ENCODE measurements at places on chromosomes 11 and 22.
A peak's percentile ranks its signal among the peaks of the same experiment; 100 is the strongest.

DNA sequence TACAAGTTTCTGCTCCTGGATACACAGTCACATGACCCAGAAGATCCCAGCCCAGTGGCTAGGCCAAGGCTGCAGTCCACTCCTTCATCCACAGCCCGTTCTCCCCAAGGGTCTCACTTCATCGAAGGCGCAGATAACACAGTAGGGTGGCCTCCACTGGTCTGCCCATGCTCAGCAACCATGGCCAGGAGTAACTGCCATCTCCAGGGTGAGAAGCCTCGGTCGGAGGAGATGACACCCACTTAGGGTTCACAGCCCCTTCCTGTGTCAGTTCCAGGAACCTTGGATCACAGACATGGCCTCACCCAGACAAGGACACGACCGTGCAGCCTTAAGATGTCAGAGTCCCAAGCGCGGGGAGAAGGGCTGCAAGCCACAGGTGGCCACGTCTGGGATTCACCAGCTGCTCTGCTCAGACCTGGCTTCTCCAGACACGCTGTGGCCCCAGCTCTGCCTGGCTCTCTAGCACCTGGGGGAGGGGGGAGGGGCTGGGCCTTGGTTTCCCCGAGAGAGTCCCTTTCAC is 2.6 kb downstream of the BET1L start:
- DNase-seq: peak; percentile 46

GRCh38 chr22:35069541-35069940 is 3.6 kb downstream of the ISX start:
- DNase-seq: no peak

DNA sequence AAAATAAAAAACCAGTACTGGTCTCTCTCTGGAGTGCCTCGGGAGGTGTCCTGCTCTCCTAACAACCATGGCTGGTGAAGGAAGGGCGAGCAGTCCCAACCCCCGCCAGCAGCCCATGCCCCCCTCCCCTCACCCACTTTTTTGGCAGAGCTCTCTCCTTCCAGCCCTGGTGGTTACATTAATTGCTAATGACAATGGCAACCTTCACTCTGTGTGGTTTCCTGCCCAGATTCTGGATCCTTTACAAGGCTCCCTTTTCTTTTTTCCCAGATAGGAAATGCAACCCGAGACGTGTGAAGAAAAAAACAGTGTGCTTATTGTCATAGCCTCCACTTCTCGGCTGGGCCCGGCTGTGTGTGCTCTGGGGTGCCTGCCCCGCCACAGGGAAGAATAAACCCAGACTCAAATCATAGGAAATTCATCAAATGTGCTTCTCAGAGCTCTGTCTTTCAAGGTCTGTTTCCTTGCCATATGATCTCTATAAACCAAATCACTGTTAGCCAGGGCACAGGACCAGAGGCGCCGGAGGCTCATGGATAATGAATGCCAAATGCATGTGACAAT is 513.0 kb downstream of the SOX6 start:
- DNase-seq: no peak

DNA sequence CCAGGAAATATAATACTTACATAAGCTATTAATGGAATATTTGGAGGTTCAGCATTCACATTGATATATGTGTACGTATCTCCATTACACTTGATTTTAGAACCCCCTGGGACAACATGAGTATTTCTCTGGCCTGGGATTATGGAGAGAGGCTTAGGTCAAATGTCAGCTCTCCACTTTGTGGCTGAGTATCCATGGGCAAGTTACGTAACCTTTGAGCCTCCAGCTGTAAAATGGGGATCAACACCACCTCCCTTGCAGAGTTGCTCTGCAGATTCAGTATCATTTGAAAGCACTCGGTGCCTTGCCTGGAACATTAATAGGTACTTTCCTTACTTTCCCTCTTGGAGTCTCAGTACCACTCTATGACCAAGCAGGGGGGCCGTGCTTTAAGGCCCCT is 33.2 kb downstream of the C22orf31 start:
- DNase-seq: no peak

GRCh38 chr22:50416996-50417395 is 57.8 kb downstream of the SBF1 start:
- DNase-seq: no peak

- no peak for DNase-seq
Measured at GRCh38 chr11:5137014-5137413, 1.1 kb downstream of the OR52A5 start.

DNA sequence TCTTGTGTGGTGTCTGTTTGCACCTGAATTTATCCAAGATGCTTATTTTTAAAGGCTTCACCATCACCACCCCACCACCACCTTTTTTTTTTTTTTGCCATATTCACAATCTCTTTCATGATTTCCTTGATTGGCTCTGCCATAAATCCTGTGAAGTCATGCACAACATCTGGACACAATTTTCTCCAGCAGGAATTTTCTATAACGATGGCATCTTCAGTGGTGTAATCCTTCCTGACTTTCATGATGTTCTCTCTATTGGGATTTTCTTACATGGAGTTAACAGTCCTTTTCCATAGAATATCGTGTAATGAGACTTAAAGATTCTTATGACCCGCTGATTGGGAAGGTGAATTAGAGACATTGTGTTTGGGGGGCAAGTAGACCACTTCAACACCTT is 17.8 kb downstream of the ZFP91 start:
- DNase-seq: no peak

DNA sequence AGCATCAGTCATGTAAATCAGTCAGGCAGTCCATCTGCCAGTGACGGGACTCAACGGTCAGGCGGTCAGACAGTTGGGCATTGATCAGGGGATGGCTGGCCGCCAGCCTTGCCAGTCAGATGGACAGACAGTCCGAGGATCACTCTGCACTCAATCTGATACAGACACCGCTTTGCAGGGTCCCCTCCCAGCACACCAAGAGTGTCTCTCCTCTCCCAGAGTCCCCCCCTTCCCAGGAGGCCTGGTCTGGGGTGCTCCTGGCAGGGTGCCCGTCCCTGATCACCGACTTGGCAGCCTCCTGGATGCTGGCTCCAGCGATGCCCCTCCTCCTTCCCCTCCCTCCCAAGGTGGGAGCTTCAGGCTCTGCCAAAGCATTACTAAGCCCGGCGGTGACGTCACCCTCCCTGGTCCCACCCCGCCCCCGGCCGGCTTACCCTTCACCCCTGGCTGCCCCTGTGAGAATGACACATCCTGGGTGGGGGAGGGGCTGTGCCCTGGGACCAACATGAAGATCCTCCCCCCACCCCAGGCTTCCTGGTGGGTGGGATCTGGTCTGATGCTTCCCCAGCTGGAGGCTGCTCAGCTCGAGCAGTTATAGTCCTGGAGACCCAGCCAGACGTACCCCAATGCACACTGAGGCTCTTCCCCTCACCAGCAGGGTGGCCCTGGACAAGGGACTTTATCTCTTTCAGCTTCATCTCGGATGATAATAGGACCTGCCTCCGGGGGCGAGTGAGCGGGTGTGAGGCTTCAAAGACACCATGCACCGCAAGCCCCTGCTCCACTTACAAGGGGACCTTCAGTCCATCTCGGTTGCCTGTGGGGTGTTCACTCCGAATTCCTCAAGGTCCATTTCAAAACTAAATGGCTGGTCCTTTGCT is 69.2 kb downstream of the CD82 start:
- peak; percentile 66 for DNase-seq

DNA sequence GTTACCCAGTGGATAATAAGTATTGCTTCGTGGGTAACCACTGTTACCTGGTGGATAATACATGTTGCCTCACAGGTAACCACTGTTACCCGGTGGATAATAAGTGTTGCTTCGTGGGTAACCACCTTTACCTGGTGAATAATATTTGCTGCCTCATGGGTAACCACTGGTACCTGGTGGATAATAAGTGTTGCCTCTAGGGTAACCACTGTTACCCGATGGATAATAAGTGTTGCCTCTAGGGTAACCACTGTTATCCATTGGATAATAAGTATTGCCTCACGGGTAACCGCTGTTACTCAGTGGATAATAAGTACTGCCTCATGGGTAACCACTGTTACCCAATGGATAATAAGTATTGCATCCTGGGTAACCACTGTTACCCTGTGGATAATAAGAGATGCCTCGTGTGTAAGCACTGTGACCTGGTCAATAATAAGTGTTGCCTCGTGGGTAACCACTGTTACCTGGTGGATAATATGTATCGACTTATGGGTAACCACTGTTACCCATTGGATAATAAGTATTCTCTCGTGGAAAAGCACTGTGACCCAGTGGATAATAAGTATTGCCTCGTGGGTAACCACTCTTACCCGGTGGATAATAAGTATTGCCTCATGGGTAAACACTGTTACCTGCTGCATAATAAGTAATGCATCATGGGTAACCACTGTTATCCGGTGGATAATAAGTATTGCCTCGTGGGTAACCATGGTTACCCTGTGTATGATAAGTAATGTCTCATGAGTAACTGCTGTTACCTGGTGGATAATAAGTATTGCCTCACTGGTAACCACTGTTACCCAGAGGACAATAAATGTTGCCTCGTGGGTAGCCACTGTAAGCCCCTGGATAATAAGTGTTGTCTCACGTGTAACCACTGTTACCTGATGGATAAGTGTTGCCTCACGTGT is 20.1 kb upstream of the NXPE4 start:
- no peak for DNase-seq

DNA sequence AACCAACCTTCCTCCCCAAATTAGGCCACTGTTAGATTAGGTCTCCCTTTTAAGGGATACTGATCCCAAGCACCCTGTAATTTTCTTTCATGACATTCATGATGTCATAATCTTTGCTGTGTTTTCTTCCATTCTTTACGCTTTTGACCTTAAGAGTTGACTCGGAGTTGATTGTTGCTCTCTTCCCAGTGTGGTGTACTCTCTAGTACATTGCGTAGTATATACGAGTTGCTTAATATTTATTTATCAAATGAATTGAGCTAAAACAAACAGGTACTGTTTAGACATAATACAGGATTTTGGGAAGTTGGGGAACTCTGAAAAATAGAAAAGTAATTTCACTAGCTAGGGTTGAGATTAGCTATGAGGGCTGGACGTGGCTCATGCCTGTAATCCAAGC is 49.8 kb downstream of the SVIP start:
- DNase-seq: no peak

DNA sequence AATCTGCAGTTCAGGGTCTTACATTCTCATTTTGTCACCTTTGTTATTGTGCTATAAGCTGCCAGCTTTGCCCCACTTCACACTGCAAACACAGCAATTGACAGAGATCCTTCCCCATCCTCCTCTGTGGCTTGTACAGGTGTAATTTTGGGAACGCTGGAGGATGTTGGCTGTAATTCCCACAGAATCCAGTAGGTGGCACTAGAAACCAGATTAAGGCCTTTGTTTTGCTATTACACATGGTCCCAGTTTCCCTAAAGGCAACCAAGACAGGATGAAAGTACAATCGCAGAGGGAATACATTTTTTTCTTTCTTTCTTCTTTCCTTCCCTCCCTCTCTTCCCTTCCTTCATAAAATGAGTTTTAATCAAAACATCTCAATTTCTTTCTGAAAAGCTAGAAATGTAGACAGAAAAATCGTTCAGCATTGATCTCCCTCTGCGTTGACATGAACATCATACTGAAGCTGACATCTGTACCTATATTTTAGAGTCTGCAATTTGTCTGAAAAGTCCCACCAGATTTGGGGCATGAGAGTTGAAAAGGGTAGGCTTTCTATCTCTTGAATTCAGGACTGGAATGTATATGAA is 21.3 kb upstream of the NELL1 start:
- peak; percentile 60 for DNase-seq

GRCh38 chr11:46253258-46254132 is 24.0 kb upstream of the CREB3L1 start:
- no peak for DNase-seq

DNA sequence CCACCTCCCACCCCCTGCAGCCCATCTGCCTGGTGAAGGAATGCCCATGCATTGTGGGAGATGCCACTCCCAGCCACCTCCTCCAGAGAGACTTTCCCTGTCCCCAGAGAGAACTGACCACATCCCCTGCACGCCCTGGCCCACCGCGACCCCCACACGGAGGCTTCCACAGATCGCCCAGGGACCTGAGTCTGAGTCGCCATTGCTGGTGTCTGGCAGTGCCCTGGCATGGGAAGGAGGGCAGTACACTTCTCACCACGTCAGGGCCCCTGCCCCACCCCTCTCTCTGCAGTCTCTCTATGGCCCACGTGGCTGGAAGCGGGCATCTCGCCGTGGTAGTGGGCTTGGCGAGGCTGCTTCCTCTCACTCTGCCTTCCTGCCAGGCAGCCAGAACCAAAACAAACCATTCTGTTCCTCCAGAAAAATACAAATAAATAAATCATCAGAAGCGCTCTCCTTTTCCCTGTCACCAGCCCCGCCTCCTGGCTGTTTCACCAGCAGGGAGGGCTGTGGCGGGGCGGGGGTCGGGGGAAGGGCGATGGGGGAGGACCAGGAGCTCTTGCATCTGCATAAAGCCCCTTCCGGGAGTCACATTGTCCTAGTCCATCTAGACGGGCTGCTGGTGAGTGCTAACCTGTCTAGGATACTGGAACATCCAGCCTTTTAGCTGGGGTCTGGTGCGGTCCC is 20.9 kb downstream of the SHISAL1 start:
- DNase-seq: no peak

DNA sequence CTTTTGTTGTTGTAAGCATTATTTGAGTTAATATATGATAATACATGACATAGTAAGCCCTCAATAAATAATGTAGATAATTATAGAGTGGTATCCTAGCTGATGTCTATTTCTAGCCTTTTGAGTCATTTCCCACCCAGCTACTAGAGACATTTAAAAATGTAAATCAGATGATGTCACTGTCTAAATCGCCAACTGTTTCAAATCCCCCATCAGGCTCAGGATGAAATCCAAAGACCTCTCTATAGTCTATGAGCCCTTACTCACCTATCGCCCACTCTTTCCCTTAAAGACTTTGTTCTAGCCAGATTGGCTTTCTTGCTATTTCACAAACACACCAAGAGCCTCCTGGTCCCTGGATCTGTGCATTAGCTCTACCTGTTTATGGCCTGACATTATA is 135.4 kb upstream of the PLET1 start:
- no peak for DNase-seq

- DNase-seq: peak; percentile 58
Measured at GRCh38 chr11:123707606-123708205, 33.8 kb downstream of the ZNF202 start.

DNA sequence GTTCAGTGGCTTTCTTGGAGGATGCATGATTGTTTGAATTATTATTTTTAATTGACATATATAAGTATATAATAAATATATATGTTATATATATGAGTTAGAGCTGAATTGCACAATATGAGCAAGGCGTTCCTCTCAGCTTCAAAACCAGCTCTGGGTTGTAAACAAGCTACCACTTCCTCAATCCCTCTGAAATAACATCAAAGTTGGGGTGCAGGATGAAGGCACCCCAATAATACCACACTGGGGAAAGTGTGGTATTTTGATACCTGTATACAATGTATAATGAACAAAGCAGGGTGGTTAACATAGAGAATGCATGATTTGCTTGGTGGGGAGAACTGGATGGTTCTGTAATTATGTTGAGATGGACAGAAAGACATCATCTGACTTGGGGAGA is 1.7 kb upstream of the SORL1 start:
- DNase-seq: no peak

GRCh38 chr11:19027829-19028595 is 32.5 kb downstream of the MRGPRX2 start:
- DNase-seq: no peak

- DNase-seq: no peak
Measured at GRCh38 chr11:93084727-93085505, 112.9 kb downstream of the SLC36A4 start.

GRCh38 chr11:118924591-118925585 is 838 bp downstream of the BCL9L start:
- DNase-seq: peak; percentile 83

All from activated CD8-positive, alpha-beta memory T cell treated with anti-CD3 and anti-CD28 coated beads, Interleukin-2, amount 50 U/mL, for 48 hours (primary cell).